ENCODE measurements at places on chromosomes 7 and 10.
A peak's percentile ranks its signal among the peaks of the same experiment; 100 is the strongest.

DNA sequence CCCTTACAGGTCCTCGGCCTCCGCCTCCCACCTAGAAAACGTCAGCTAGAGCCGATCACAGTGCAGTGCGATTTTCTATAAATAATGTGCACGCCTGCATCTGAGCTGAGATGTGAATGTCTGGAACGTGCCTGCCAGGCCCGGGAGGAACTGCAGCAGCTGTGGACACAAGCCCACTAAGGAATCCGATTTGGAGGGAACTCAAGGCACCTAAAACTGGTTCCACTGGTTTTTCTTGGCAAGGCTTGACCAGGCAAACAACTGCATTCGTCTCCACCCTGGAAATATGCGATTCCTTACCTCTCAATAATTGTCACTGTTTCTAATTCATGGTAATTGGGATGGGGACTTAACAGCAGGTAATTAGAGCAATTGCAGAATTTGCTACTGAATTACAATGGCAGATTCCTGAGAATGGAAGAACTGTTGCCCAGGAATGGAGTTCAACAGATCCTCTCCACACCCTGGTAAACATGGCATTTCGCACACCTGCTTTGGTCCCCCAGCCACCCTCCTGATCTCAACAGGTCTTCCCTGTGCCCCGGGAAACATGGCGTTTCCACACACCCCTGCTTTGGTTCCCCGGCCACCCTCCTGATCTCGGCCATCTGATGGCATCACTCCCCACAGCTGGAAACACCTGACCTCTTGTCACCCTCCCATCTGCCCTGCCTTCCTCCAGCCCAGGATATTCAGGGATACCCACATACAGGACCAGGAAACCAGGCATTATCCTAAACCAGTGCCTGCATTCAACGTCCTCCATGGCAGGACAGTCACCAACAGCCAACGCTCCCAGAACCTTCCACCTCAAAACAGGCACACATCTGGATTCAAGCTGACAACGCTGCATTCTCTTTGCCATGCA lies 76.0 kb downstream of the DIP2C start:
- DNase-seq: peak; percentile 90

DNA sequence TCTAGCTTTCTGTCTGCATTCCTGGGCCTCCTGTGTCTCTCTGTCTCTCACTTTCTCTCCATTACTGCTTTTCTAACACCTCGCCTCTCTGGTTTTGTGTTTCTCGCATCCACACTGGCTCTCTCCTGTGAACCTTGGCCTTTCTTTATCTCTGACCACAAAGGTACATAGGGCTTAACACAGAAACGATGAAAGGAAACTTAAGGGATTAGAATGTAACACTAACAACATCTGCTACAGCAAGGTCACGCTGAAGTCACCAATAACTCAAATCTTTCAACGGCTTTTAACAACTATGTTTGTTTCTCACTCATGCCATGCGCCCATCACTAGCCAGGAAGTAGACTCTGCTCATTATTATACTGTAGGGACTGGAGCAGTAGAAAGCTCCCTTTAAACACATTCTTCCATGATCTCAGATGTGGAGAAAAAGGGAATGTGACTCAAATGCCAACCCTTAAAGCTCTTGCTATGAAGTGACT lies 9.3 kb upstream of the OR6V1 start:
- peak; percentile 7 for DNase-seq

DNA sequence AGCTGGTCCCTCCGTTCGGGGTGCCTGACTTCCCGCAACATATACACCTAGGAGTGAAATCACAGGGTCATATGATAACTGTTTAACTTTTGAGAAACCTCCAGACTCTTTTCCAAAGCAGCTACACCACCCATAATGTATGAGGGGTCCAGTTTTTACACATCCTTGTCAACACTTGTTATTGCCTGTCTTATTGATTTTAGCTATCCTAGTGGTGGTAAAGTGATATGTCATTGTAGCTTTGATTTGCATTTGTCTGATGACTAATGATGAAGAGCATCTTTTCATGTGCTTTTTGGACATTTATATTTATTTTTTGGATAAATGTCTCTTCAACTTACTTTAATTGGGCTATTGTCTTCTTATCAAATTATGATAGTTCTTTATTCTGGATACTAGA lies 29.0 kb downstream of the SND1 start:
- DNase-seq: no peak

- DNase-seq: no peak
Observed at GRCh38 chr10:32140403-32140802, 84.2 kb upstream of the KIF5B start.

DNA sequence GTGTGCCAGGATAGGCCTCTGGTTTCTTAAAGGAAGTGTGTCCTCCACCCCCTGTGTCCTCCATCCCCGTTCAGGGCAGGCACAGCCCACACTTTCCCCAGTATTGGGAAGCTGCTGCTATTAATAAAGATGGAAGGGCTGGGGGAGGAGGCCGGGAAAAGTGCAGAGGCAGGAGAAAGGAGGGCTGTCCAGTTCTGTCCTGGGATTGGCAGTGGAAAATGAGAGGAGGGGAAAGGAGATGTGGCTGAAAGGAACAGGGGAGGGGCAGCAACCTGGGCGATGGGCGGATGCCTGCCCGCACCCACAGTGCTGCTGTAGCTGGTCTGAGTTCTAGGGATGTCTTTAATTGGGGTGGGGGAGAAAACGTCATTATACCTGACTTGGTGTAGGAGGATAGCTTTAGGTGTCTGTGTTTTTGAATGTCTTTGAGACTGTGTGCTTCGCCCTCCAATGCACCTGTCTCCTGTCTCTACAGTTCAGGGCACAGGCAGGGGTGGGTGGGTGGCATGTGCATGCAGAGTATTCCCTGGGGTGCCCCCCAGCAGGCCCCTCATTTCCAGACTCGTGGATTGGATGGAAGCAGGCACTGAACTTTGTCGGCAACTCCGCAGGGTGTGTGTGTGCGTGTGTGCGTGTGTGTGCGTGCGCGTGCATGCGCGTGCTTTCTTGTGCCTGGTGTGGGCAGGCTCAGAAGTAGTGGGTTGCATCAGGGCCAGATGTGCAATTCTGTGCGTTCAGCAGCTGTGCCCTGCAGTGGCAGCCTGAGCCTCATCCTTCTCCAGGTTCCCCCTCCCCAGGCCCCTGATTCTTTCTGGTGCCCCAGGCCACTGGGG lies 2.5 kb downstream of the TRIM8 start:
- DNase-seq: peak; percentile 76

DNA sequence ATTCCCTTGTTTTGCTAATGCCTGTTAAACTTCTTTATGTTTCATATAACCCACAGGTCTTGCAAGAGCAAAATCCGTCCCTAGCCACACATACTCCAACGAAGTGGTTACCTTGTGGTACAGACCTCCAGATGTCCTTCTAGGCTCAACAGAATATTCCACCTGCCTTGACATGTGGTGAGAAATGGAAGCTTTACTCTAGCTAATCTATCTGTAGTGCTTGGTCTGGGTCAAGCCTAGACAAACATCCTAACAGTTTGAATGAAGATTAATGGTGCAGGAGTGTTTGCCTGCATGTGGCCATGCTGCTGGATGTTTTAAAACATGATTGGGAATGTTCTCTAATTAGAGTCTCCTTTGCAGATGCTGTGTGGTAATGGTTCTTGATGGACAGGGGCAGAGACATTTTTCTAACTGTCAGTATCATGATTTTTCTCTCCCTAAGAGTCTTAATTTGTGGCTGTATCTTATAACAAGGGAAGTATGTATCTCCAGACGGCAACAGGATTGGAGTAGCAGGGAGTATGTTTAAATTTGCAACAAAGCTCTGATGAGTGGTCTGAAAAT lies 308.5 kb upstream of the FZD1 start:
- DNase-seq: no peak

DNA sequence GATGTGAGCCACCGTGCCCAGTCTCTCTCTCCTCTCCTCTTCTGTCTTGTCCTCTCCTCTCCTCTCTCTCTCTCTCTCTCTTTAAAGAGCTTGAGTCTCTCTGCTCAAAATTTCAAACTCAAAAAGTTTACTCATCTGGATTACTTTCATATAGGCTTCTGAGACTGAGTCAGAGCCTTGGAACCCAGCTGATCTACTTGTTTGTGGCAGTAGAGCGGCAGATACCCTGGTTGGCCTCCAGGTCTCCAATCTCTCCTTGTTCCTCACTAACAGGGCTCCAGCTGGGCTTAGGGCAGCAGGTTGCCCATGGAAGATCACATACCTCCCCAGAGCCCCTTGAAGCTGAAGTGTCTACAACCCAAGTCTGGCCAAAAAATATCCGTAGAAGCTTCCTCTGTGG lies 51.0 kb downstream of the HHEX start:
- DNase-seq: no peak

- DNase-seq: no peak
Observed at GRCh38 chr10:93160829-93161228, 87.1 kb downstream of the CYP26A1 start.

DNA sequence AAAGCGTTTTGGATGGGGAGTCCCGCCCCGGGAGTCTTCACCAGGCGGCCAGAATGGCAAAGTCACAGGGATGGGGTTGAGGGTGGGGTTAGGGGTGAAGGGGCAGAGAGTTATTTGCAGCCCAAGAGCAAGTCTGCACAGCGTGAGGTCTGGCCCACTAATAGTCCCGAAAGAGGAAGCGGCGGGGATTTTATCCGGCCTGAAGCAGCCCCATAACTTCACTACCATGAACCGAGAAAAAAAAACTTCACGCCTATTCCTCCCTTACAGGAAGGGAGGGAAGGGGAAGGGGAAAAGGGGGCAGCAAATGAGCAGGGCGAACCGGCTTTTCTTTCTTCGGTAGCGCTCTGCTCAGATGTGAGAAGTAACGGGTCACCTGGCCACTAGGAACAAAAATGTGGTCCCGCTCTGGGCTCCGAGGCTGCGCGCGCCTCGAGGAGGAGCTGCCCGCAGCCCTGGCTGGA lies 712 bp downstream of the ITPRIP start:
- DNase-seq: peak; percentile 62

DNA sequence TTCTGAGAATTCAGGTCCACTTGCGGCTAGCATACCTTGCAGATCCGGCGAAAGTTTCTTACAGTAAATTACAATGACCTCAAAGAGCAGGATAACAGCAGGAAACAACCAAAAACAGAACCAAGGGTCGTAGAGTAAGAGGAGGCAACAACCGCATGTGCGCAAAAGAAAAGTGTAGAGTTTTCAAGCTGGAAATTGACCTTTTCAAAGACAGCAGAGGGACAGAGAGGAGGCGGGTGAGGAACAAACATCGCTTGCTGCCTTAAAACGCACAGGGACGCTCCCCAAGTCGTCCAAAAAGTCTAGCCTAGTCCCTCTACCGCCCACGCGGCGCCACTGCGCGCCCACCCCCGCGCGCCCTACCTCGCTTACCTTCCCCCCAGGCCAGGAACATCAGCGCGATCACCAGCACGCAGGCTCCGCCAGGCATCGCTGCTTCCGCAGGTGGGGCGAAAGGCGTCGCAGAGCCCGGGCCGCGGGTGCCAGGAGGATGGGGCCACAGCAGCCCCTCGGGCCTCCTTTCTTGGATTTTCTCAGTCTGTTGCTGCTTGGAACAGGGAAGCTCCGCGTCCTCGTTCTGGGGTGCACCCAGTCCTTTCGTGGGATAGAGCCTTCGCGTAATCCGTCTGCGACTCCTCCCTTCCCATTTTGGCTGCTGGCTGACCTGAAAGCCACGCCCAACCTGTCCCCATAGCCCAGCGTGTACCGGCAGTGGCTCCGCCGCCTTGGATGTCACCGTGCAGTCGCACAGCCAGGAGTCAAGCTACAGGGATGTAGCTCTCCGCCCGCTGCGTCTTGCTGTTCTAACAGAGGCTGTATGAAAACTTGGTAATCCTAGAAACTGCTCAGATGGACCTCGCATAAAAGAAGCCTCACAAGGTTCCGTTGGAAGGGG lies at the start of gene VWDE:
TSS of gene VWDE (minus strand) at position 579 of the 895 bp plus-strand sequence. CDS start at position 430, 149 bp downstream.
- peak; percentile 65 for DNase-seq

DNA sequence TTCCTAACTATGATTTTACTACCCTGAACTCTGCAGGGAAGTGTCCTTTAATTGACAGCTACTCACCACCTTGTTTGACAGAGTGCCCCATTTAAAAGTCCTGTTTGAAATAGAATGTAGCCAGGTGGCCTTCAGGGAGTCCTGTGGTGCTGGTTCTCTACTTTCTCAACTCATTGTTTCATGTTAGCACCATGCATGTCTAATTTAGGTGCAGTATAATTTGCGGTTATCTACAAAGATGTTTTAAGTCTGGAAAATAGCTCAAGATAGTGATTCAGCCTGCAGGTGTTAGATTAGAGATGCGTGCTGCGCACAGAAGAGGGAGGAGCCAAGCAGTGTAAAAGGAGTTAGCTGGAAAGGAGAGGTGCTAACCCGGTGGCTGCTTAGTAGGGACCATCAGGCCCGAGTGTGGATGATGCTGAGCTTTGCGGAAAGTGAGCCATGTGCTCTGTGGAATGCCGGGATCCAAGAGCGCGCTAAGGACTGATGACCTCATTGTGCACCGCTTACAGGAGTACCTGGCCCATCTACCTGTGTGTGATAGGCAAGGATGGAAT lies 1.2 kb downstream of the CCM2 start:
- peak; percentile 23 for DNase-seq

GRCh38 chr7:83837683-83838082 lies 188.7 kb upstream of the SEMA3E start:
- no peak for DNase-seq

- no peak for DNase-seq
Observed at GRCh38 chr7:154880513-154880912, 122.4 kb downstream of the PAXIP1 start.

DNA sequence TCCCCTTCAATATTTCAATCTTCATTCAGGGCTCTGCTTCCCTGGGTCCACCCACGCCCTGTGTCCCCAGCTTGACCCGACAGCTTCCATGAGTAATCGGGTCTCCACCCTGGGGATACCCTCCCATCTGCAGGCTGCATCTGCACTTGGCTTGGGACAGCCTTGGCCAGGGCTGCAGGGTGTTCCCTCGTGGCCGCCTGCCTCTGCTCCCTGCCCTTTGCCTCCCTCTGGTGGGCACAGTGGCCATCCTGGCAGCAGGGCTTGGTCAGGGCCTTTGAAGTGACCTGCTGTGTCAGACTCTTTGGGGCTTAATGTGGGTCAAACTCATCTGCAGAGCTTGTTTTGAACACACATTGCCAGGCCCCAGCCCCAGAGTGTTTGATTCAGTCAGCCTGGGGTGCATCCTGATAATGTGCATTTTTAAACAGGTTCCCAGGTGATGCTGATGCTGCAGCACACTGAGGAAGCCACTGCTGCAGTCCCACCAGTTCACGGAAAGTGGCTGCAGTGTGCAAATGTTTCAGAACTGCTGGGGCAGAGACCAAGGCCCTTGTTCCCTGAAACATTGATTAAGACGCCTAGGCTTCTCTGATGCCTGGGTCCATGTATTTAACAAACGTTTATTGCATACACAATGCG lies 80.7 kb upstream of the SEC61G start:
- peak; percentile 53 for DNase-seq

DNA sequence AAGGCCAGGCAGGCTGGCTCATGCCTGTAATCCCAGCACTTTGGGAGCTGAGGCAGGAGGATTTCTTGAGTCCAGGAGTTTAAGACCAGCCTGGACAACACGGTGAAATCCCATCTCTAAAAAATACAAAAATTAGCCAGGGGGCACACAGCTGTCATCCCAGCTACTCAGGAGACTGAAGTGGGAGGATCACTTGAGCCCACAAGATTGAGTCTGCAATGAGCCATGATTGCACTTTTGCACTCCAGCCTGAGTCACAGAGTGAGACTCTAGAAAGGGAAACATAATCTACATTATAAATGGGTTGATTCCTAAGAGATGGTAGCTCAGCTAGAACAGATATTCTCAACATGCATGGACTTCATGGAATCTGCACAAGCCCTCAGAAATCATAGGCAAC lies 6.3 kb upstream of the LIPF start:
- DNase-seq: no peak

GRCh38 chr7:74284781-74285259 lies 4.4 kb upstream of the CLIP2 start:
- no peak for DNase-seq

GRCh38 chr7:71272509-71273490 lies 140.9 kb downstream of the GALNT17 start:
- DNase-seq: no peak

GRCh38 chr7:26007510-26007909 lies 144.5 kb upstream of the NFE2L3 start:
- no peak for DNase-seq
